ENCODE measurements at places on chromosomes 12 and 14. TPM values are rescaled to one million over a fixed set of nuclear protein-coding genes. Genes with fewer than 3 reads are reported as not detected.

DNA sequence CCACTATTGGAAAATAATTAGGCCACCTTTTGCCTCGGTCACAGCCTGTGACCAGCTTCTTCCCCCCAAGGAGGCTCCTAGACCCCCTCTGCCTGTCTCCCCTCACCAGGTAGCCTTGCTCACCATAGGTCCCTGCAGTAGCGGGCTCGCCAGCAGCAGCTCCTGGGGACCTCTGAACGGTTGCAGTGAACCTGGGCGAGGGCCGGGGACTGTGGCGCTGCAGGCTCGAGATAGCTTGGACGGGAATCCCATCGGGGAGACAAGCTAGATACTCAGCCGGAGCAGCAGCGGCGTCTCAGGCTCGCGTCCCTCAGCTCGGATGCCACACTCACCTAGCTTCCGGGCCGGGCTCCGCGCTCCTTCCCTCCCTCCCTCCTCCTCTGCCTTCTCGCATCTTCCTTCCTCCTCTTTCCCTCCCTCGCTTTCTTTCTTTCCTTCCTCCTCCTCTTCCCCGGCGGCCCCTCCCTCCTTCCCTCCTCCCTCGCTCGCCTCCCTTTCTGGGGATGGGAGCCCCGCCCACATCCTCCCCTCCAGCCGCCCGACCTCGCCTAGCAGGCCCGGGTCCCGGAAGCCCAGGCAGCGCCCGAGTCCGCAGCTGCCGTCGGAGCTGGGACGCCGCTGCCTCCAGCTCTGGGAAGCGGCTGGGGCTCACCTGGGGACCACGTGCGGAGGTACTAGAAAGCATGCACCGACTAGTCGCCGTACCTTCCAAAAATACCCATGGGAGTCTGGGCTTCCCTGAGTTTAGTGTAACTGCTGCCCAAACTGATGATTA is at the start of gene BMP4:
Gene BMP4 (minus strand): TSS at position 399 of the 775 bp plus-strand sequence. CDS start 4,603 bp downstream, outside the sequence.
- DNase-seq: peak; percentile 52
- no peaks in the 10 kb centered on the region for H3K36me3 ChIP-seq
- peaks cover 66% of the 10 kb centered on the region for H3K27me3 ChIP-seq
- peaks cover 26% of the 10 kb centered on the region for H3K4me1 ChIP-seq

DNA sequence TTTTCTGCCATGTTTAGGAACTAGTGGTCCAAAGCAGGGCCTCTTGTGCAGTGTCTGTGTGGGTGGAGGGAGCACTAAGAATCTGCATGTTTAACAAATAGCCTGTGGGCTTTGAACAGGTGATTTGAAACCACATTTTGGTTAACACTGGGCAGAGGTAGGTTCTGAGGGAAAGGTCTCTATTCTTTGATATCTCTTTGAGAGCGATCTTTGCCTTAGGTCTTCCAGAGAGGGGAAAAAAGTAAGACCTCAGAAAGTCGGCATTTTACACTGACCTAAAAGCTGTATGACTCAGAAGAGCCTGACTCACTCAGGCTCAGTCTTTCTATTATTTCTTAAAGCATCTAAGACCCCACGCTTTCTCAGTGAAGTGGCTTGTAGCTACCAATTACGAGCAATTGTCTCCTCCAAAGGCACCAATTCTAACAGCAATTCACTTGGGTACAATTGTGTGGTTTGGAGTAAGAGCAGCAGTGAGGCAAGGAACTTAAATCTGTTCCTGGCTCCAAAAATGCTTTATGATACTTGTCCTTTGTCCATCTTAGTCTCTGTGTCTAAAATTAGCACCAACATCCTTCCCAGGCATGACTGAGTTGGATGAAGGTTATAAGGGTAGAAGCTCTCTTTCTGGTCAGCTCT is 8.8 kb downstream of the EIF2B2 start:
- peaks cover 16% of the 10 kb centered on the region for H3K4me1 ChIP-seq
- peaks cover 38% of the 10 kb centered on the region for H3K36me3 ChIP-seq
- peak overlapping the region; percentile 36 for H3K27ac ChIP-seq
- H3K4me3 ChIP-seq: peak overlapping the region; percentile 17

- no peaks in the 10 kb centered on the region for H3K27me3 ChIP-seq
- H3K4me3 ChIP-seq: no peak overlapping the region
- H3K4me1 ChIP-seq: no peaks in the 10 kb centered on the region
- H3K36me3 ChIP-seq: no peaks in the 10 kb centered on the region
- no peak overlapping the region for H3K27ac ChIP-seq
These were observed 265.3 kb upstream of the PRICKLE1 start for GRCh38 chr12:42854826-42855225.

DNA sequence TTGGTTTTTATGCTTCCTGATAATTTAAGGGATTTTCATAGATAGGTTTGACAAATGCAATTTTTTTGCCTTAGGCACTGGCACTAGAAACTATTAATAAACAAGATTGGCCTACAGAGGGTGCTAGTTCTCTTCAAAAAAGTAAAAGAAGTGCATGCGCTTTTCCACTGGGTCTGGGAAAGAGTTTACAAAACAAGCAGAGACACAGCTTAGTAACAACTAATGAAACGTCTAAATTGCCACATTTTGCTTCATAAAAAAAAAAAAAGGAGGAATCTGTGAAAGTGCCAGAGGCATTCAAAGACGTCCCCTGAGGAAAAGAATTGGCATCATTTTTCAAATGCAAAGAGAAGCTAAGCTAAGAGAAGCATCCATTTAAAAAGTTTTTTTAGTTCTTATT is 58.3 kb upstream of the EEA1 start:
- H3K4me3 ChIP-seq: peak overlapping the region; percentile 5
- H3K27me3 ChIP-seq: peaks cover 6% of the 10 kb centered on the region
- DNase-seq: no peak
- peaks cover 8% of the 10 kb centered on the region for H3K4me1 ChIP-seq
- H3K27ac ChIP-seq: no peak overlapping the region

- H3K4me3 ChIP-seq: no peak overlapping the region
- peaks cover 8% of the 10 kb centered on the region for H3K4me1 ChIP-seq
- no peaks in the 10 kb centered on the region for H3K27me3 ChIP-seq
- H3K27ac ChIP-seq: no peak overlapping the region
These were observed 146.8 kb downstream of the C12orf42 start for GRCh38 chr12:103348935-103349334.

DNA sequence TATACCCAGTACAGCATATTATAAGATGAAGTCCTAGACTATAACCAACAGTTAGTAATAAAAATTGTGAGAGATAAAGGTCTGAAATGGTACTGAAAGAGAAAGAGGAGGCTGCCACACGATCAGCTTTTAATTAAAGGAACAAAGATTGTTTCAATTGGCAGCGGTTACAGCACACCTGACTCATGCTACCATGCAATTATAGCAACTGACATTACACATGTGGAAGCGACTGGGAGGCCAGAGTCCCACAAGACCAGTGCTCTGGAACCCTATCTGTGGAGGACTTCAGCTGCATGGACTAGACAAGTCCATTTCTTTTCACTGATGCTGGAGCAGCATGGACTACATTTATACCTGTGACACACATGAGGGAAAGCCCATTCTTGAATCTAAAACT is 55.2 kb downstream of the SEL1L start:
- no peak overlapping the region for H3K4me3 ChIP-seq
- peaks cover 27% of the 10 kb centered on the region for H3K4me1 ChIP-seq
- peaks cover 38% of the 10 kb centered on the region for H3K36me3 ChIP-seq
- H3K27ac ChIP-seq: no peak overlapping the region
- DNase-seq: no peak

GRCh38 chr12:123388951-123389559 is 5.1 kb downstream of the KMT5A start:
- H3K27me3 ChIP-seq: no peaks in the 10 kb centered on the region
- no peak overlapping the region for H3K4me3 ChIP-seq
- H3K36me3 ChIP-seq: peaks cover 18% of the 10 kb centered on the region
- H3K4me1 ChIP-seq: peaks cover 30% of the 10 kb centered on the region
- peak; percentile 61 for DNase-seq
- H3K27ac ChIP-seq: no peak overlapping the region

- no peak overlapping the region for H3K4me3 ChIP-seq
- no peak for DNase-seq
- H3K4me1 ChIP-seq: no peaks in the 10 kb centered on the region
- H3K27me3 ChIP-seq: no peaks in the 10 kb centered on the region
These were observed 66.3 kb downstream of the IFT43 start for GRCh38 chr14:76051717-76052465.

The IL26 gene
- total RNA-seq: not detected

DNA sequence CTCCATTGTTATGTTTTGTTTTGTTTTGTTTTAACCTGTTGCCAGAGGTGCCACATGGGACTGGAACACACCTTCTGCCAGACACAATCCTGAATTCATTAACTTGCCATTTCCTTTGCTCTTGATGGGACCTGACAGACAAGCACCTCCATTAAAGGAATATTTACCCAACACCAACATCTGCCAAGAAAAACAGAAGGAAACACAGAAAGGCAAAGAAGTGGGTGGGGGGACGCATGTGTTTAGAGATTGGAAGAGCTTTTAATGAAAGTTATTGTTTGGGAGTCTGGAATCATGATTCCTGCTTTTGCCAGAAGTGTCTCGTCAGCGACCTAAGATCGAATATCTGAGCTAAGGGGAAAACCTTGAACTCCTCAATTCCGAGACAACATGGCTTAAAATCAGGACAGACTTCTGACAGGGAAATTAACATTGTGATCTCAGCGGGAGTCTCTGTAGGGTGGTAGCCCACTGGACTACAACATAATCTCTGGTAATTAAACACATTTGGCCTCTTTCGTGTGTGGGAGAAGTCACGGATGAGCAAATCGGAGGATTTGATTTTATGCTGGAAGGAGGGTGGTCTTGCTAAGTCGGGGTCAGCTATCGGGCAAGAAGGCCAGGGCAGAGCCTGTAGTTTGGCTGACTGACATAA is 210.4 kb upstream of the FAR2 start:
- H3K4me1 ChIP-seq: no peaks in the 10 kb centered on the region
- DNase-seq: no peak
- H3K27me3 ChIP-seq: no peaks in the 10 kb centered on the region
- no peaks in the 10 kb centered on the region for H3K36me3 ChIP-seq
- H3K4me3 ChIP-seq: no peak overlapping the region

DNA sequence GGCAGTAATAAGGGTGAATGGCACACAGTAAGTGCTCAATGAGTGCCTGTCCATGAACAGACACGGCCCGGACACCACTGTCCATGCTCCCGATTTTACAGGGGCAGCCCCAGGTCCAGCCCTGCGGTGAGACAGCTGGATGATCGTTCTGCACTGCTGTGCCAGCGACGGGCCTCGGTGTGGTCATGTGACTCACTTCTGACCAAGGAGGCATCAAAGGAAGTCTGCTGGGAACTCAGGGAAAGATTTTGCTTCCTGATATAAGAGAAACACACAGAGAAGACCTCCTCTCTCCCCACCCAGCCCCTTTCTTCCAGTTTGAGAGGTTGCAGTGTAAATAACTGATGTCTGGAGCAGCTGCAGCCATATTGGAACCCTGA is 126.6 kb downstream of the SCARB1 start:
- H3K4me3 ChIP-seq: no peak overlapping the region
- peaks cover 6% of the 10 kb centered on the region for H3K27me3 ChIP-seq
- H3K4me1 ChIP-seq: peaks cover 9% of the 10 kb centered on the region

DNA sequence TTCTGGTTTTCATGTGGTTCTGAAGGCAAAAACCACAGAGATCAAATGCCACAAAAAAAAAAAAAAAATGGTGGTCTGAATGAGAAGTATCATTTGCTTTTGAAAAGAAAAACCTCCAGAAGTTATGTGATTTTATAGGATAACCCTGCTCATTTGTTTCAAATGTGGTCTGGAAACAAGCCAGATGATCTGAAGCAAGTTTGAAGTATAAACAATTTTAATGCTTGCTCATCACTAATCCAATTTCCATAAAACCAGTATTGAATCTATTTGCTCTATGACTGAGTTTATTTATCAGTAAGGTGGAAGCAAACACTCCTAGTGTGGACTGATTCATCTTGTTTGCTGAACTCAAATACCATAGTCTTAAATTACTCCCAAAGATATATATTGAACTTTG is 407.3 kb upstream of the FLRT2 start:
- no peaks in the 10 kb centered on the region for H3K27me3 ChIP-seq
- no peaks in the 10 kb centered on the region for H3K36me3 ChIP-seq
- DNase-seq: no peak
- H3K4me3 ChIP-seq: no peak overlapping the region

The CPSF6 gene
- 104 TPM for total RNA-seq

GRCh38 chr14:31170411-31170810 is 37.2 kb downstream of the HECTD1 start:
- H3K27ac ChIP-seq: no peak overlapping the region
- no peak for DNase-seq
- no peak overlapping the region for H3K4me3 ChIP-seq
- no peaks in the 10 kb centered on the region for H3K4me1 ChIP-seq
- no peaks in the 10 kb centered on the region for H3K27me3 ChIP-seq

DNA sequence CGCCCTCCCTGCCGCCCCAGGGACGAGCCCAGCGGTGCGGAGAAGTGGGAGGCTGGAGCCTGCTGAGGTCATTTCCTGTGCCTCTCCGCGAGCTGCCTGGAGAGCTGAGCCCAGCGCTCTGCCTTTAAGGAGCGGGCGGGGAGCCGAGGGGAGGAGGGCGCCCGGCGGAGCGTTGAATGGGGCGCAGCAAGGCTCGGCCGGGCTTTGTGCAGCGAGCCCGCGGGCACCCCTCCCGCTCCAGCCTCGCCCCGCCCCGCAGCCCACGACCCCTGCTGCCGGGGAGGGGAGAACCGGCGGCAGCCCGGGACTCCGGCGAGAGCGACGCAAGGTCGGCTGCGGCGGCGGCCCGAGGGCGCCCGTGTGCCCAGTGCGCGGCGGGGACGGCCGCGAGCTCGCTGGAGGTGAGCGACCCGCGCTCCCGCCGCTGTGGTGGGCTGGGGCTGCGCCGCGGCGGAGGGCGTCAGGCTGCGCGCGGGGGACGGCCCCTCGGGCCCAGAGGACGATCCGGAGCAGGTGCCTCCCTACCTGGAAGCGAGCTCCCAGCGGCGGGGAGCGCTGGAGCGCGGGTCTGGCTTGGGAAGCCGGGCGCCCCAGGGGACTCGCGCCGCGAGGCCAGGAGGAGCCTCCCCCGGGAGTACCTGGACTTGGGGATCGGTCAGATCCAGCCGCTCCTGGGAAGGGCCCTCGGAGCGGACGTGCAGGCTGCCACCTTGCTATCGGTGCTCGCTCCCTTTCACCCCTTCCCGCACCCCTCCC is at the start of gene PLEKHH1:
Gene PLEKHH1 (plus strand): TSS at position 293 of the 756 bp plus-strand sequence. CDS start 8,578 bp downstream, outside the sequence.
- peak; percentile 71 for DNase-seq
- no peak within 1 kb of the TSS for H3K27ac ChIP-seq
- no peaks in the 10 kb centered on the region for H3K36me3 ChIP-seq

- H3K4me3 ChIP-seq: no peak overlapping the region
- H3K36me3 ChIP-seq: no peaks in the 10 kb centered on the region
- no peak for DNase-seq
- H3K27ac ChIP-seq: no peak overlapping the region
- H3K27me3 ChIP-seq: no peaks in the 10 kb centered on the region
These were observed 16.2 kb upstream of the PTHLH start for GRCh38 chr12:27988594-27989233.

- H3K27ac ChIP-seq: no peak overlapping the region
- DNase-seq: no peak
- peaks cover 13% of the 10 kb centered on the region for H3K36me3 ChIP-seq
- H3K4me1 ChIP-seq: no peaks in the 10 kb centered on the region
These were observed 14.1 kb downstream of the ACAD10 start for GRCh38 chr12:111699962-111700361.
